ENCODE measurements at places on chromosomes 3 and 15.

DNA sequence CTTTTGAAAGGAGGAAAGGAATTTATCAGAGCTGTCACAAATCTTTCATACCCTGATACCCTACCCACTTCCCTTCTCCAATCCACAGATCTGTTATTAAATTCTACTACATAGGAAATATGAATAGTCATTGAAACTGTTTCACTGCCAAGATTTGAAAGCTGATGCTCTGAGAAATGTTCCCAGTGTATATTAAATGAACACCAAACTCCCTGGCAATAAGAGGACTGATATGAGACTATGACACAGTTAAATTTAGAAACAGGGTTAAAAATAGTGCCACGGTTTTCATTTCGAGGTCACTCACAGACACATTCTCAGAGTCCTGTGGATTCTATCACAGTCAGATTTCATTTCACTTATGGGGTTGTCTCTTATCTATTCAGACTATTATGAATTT lies 27.2 kb upstream of the GBE1 start:
- no peak for DNase-seq

- DNase-seq, result no peak
These were observed 54.4 kb downstream of the PGPEP1L start for GRCh38 chr15:98953000-98953787.

DNA sequence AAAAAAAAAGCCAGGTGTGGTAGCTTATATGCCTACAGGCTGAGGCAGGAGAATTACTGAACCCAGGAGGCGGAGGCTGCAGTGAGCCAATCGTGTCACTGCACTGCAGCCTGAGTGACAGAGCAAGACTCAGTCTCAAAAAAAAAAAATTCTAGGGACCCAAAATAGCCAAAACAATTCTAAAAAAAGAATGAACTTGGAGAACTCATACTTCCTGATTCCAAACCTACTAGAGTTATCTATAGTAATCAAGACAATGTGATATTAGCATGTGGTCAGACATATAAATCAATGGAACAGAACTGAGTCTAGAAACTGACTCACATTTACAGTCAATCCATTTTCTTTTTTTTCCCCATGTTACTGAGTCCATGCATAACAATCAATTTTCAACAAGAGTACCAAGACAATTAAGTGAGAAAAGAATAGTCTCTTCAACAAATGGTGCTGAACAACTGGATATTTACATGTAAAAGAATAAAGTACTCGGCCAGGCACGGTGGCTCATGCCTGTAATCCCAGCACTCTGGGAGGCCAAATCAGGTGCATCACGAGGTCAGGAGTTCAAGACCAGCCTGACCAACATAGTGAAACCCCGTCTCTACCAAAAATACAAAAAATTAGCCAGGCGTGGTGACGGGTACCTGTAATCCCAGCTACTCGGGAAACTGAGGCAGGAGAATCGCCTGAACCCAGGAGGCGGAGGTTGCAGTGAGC lies 11.9 kb downstream of the PRKAR2A start:
- no peak for DNase-seq

DNA sequence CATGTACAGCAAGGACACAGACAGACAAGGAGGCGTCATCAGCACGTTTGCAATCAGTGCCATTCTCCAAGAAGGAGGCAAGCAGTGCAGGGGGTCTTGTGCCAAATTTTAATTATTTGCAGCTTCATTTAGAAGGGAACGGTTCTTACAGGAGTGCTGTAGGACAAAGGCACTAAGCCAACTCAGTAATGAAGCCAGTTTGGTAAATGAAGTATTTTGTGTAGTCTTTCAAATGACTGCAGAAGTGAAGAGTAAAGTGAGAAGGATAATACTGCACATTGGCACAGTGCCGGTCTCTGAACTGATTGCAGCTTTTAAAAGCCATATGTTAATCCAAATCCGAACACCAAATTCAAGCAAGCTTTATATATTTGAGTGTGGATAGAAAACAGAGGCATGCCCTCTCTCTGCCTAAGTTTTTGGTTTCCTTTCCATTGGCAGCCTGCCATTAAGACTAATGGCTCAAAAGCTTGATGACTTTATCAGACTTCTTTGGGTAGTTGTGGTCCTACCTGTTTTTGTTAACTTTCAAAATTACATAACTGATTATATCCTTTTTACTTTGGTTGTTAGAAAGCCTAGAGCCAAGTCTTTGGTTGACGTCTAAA lies 101.3 kb downstream of the SENP2 start:
- peak; percentile 31 for DNase-seq

DNA sequence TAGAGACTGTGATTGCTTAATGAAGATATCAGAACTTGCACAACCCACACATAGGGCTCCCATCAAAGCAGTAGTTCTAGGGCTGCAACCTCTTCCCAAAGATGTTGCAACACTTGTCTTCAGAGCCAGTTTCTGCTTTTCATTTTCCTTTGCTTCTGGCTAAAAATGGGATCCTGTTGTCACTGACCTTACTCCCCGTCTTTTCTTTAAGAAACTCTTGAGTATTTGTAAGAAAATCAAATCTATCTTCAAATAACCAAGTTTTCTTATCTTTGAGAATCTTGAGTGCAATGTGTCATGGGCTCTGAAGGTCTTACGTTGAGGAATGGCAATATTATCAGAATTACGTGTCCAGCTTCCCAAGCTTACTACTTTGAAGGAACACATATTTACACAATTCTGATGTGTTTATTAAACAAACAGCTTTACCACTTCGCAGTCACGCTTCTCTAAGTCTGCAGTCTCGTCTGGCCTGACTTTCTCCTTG lies 24.1 kb downstream of the CACNA1D start:
- peak; percentile 5 for DNase-seq

GRCh38 chr3:8457039-8457438 lies 44.6 kb upstream of the LMCD1 start:
- DNase-seq, result peak; percentile 25

DNA sequence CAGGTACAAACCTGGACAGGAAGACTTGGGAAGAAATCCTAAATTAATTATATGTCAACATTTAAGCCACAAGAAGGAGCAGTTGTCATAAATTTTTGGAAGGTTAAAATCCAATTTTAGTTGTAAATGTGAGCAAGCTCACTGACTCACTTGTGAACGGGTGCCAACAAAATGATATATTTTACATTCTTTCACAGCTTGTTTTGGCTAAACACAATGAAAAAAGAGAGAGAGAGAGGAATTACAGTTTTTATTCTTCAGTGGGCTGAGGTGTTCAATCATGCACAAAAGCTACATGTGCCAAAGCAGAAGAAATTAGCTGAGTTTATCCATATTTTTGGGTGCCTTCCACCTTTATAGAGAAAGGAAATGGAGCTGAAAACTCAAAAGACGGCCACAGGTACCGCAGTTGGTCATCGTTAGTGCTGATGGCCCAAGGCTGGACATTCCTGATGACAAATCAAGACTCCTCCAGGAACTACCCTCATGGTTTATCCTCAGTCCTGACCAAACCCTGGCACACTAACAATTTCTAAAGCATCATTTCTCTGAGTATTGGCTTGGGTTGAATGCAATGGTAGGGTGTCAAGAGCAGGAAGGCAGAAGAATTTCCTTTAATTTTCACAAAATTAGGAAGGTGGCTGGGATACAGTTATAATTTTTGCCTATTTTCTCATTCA lies 37.6 kb upstream of the WNT5A start:
- DNase-seq, result peak; percentile 76

- DNase-seq, result no peak
These were observed 224.9 kb upstream of the TOPAZ1 start for GRCh38 chr3:44016818-44017217.

GRCh38 chr3:136728473-136728872 lies 23.7 kb downstream of the STAG1 start:
- DNase-seq, result no peak

GRCh38 chr3:195103623-195104022 lies 167.3 kb downstream of the XXYLT1 start:
- DNase-seq, result no peak

Measured in iris pigment epithelial cell (primary cell).